ENCODE measurements at places on chromosomes 13 and 19. TPM values are rescaled to one million over a fixed set of nuclear protein-coding genes. Genes with fewer than 3 reads are reported as not detected.
A peak's percentile ranks its signal among the peaks of the same experiment; 100 is the strongest.

- no peaks in the 10 kb centered on the region for H3K4me1 ChIP-seq
- no peaks in the 10 kb centered on the region for H3K36me3 ChIP-seq
Measured at GRCh38 chr13:34065928-34066327, 248.0 kb downstream of the RFC3 start.

DNA sequence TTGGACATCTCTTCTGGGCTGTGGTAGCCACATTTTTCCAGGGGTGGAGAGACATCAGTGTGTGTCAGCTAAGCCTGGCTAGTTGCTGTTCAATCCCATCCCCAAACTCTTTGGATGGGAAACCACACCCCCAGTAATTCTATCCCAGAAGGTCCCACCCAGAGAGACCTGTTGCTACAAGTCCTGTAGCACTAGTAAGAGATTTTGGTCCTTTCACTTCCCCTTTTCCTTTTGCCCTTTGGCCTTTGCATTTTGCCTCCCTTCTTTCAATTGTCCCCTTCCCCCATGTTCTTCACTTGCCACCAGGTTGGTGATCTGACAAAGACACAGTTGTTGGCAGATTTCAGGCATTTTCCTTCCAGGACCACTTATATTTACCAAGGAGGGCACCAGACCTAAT, 3.8 kb downstream of the CBY2 start:
- no peaks in the 10 kb centered on the region for H3K36me3 ChIP-seq
- H3K4me1 ChIP-seq: no peaks in the 10 kb centered on the region
- H3K27me3 ChIP-seq: no peaks in the 10 kb centered on the region
- no peak overlapping the region for H3K27ac ChIP-seq
- no peak overlapping the region for H3K4me3 ChIP-seq

DNA sequence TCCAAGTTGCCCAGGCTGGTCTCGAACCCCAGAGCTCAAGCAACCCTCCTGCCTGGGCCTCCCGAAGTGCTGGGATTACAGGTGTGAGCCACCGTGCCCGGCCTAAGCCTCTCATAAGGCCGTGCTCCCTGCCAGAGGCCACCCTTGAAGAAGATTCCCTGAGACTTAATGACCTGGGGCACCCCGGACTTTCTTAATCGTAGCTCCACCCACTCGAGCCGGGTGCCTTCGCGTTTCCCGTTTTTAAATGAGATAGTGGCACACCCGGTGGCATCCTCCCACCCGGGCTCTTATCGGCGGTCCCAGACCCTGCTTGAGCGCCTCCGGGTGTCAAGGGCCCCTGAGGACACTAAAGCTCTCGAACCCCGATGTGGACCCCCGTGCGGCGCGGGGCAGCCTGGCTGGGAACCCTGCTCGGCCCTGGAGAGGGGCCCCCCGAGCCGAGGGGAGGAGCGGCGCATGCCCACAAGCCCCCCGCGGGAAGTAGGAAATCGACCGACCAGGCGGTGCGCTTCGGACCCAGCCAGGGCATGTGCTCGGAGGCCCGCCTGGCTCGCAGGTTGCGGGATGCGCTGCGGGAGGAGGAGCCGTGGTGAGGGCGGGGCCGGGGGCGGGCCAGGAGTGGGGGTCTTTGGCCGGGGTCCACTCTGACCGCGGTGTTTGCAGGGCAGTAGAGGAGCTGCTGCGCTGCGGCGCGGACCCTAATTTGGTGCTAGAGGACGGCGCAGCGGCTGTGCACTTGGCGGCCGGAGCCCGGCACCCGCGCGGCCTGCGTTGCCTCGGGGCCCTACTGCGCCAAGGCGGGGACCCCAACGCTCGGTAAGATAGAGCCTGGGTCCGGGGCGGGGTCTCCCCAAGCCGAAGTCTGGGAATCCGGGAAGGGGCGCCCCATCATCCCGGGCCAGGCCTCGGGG, at the start of gene ANKLE1:
ANKLE1 (plus strand) TSS at position 511 of the 914 bp plus-strand sequence; CDS start at position 531, 20 bp downstream.
- peaks cover 11% of the 10 kb centered on the region for H3K4me1 ChIP-seq
- DNase-seq: peak; percentile 89
- peak within 1 kb of the TSS; percentile 41 for H3K27ac ChIP-seq
- H3K36me3 ChIP-seq: peaks cover 56% of the 10 kb centered on the region
- peak within 1 kb of the TSS; percentile 59 for H3K4me3 ChIP-seq
- peaks cover 19% of the 10 kb centered on the region for H3K27me3 ChIP-seq

DNA sequence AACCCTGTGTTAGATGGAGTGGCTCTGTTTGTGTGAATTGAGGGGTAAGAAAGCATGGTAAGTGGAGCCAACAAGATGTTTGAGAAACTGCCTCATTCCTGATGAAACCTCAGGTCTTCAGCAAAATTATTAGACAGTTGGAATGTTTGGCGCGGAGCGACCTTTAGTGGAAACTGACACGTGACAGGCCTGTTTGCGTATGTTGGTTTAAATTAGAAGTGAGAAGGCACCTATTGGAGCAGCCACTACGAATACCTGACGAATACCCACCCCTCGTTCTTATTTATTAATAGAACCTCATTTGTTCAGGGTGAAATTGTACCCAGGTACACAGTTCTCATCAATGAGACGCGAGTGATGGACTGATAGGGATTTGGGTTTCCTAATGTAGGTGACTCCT, 63.2 kb upstream of the MIR17HG start:
- no peak overlapping the region for H3K4me3 ChIP-seq
- no peaks in the 10 kb centered on the region for H3K27me3 ChIP-seq
- no peak for DNase-seq
- H3K4me1 ChIP-seq: no peaks in the 10 kb centered on the region
- H3K27ac ChIP-seq: no peak overlapping the region

DNA sequence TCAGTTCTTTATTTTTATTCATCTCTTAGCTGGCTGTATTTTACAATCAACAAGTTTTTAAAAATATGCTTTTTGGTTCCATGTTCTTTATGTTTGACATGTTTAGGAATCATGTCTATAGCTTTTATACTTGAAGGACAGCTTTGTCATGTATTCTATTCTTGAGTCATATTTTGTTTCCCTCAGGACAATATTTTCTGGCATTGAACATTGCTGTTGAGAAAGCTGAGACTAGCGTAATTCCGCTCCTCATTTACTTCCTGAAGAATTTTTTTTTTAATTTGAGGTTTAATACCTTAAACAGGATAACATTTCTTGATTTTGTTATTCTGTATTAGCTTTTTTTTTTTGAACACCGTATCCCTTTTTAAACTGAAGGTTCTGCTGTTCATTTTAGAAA, 53.2 kb downstream of the RB1 start:
- no peak overlapping the region for H3K4me3 ChIP-seq
- H3K27ac ChIP-seq: no peak overlapping the region

DNA sequence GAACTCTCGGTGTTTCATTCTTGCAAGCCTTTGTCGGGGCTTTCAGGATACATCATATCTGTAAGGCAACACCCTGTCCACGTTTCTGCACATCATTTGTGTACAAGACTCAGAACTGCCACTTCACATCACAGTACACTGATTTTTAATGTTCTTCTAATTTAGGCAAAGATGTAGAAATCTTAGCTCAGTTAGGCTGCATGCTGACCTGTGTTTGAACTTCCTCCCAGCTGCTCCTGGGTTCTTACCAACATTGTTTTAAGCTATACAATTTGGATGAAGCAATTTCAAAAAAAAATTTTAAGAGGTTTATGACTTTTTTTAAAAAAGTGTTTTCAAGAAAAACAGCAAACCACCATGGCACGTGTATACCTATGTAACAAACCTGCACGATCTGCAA, 1047.9 kb upstream of the SLC10A2 start:
- no peak overlapping the region for H3K27ac ChIP-seq
- no peaks in the 10 kb centered on the region for H3K4me1 ChIP-seq
- H3K27me3 ChIP-seq: no peaks in the 10 kb centered on the region
- no peak for DNase-seq
- no peak overlapping the region for H3K4me3 ChIP-seq

DNA sequence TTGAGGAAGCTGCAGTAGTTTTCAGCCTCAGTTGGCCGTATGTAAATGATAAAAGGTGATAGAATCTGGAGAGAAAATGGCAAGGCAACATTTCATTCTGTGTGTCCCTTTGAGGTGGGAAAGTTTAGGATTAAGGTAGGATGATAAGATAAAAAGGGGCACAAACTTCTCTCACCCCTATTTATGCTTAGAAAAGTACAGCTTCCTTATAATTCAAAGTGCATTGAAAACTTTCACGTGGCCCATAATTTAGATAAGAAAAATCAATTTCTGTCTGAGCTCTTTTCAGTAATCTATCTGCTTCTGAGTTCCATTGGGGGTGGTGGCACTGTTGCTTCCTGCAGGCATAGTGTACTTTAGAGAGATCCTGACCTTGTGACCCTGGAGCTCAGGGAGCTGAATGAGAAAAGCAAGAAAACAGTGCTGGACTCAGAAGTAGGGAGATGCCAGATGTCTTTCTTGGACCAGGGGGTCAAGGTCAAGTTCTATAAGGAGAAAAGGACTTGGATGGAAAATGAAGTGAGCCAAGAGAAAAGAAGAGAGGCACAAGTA, 187.3 kb downstream of the NDFIP2 start:
- H3K4me3 ChIP-seq: no peak overlapping the region
- H3K36me3 ChIP-seq: no peaks in the 10 kb centered on the region
- no peaks in the 10 kb centered on the region for H3K27me3 ChIP-seq
- H3K27ac ChIP-seq: no peak overlapping the region

DNA sequence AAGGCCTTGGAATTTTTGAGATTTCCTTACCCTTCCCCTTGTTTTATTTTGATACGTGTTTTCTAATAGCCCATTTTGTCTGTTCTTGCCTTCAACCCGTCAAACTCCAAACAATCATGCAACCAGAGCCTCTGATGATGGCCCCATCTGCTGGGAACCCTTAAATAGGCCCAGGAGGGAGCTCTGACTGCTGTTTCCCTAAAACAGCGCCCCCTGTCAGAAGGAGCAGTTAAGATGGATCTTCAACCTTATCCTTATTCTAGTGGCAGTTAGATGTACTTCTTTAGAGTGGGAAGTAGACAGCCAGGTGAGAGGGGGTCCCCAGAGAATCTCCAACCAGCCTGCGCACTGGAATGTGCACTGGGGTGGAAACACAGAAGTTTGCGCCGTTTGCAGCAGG, 1031.0 kb upstream of the PCDH9 start:
- DNase-seq: no peak
- H3K4me3 ChIP-seq: no peak overlapping the region
- H3K27ac ChIP-seq: no peak overlapping the region
- H3K4me1 ChIP-seq: no peaks in the 10 kb centered on the region
- H3K36me3 ChIP-seq: no peaks in the 10 kb centered on the region

DNA sequence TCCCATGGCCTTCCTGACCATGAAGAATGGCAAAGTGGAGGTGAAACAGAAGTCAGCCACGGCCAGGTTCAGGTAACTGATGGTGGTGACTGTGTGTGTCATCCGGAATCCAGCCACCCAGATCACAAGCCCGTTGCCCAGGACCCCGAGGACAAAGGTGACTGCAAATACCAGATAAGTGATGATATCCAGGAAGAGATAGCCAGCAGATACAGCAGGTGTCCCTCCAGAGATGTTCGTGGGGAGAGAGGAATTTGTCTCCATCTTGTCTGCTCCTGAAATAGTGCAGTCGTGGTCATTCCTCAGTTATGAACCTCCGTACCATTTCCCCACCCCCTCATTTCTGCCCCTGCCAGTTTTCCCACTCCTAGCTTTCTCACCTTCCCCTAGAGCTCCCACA, 4.9 kb downstream of the FPR1 start:
- H3K27me3 ChIP-seq: no peaks in the 10 kb centered on the region
- H3K4me1 ChIP-seq: peaks cover 31% of the 10 kb centered on the region
- no peak overlapping the region for H3K27ac ChIP-seq
- no peaks in the 10 kb centered on the region for H3K36me3 ChIP-seq

DNA sequence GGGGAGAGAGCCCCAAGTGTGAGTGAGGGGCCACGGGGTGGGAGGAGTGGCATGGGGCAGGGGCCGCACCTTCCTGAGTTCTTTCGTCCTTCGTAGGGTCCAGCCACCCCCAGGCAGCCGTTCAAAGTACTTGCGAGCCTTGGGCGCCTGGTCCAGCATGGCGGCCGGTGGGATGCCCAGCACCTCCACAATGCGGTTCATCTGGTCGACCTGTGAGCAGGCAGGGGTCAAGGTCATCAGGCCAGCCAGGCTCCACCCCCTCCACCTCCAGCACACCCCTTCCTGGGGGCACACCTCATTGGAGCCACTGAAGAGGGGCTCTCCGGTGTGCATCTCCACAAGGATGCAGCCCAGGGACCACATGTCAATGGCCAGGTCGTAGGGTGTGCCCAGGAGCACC, 6.7 kb downstream of the DYRK1B start:
- no peak overlapping the region for H3K4me3 ChIP-seq
- H3K36me3 ChIP-seq: peaks cover 70% of the 10 kb centered on the region
- peaks cover 84% of the 10 kb centered on the region for H3K4me1 ChIP-seq
- no peak overlapping the region for H3K27ac ChIP-seq

DNA sequence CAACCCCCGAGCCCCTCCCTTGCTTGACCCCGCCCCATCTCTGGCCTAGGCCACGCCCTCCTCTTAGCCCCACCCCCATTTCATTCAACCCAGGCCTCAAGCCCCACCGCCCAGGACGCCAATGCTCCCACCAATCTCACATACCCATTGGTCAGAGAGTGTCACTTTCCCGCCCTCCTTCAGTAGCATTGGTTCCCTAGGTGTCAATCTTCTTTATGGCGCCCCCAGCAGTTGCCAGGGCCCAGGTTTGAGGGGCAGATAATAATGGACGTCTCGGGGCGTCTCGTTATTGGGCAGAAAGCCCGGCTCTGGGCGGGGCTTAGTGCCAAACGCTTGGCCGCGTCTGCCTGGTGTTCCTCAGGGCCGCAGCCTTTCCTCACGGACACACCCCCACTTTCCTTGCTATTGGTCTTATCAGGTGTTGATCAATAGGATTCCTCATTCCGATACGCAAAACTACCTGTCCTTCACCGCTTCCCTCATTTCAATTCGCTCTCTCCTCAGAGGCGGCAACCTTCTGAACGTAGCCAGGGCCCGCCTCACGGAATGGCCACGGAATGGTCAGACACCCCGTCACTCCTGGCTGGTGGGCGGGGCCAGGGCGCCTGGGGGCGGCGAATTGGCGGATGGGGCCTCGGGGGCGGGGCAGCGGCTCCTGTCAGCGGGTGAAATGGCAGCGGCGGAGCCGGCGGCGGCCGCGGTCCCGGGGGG, at the start of gene EVI5L:
EVI5L (plus strand) TSS at position 658 of the 711 bp plus-strand sequence. CDS start 16,325 bp downstream, outside the sequence.
- H3K4me1 ChIP-seq: peaks cover 43% of the 10 kb centered on the region
- H3K36me3 ChIP-seq: no peaks in the 10 kb centered on the region
- no peaks in the 10 kb centered on the region for H3K27me3 ChIP-seq
- peak within 1 kb of the TSS; percentile 53 for H3K4me3 ChIP-seq
- peak; percentile 99 for DNase-seq
- H3K27ac ChIP-seq: peak within 1 kb of the TSS; percentile 76

GRCh38 chr19:28605501-28606268, 607.3 kb downstream of the UQCRFS1 start:
- DNase-seq: no peak
- H3K27ac ChIP-seq: no peak overlapping the region
- H3K4me1 ChIP-seq: no peaks in the 10 kb centered on the region
- no peak overlapping the region for H3K4me3 ChIP-seq

GRCh38 chr13:92354583-92354982, 872.0 kb upstream of the GPC6 start:
- H3K27me3 ChIP-seq: no peaks in the 10 kb centered on the region
- H3K4me3 ChIP-seq: no peak overlapping the region

PSG3 gene
- polyA plus RNA-seq: not detected

C13orf42 gene
- 0.28 TPM for polyA plus RNA-seq

FXYD1 gene
- polyA plus RNA-seq: 16.0 TPM

AMER2 gene
- polyA plus RNA-seq: not detected

LGALS14 gene
- polyA plus RNA-seq: not detected

ELSPBP1 gene
- polyA plus RNA-seq: not detected

ZNF865 gene
- 10.4 TPM for polyA plus RNA-seq

OR10H1 gene
- not detected for polyA plus RNA-seq

FFAR2 gene
- polyA plus RNA-seq: 5.7 TPM

THSD1 gene
- polyA plus RNA-seq: 1.6 TPM

SLC8A2 gene
- 0.02 TPM for polyA plus RNA-seq

HSPB6 gene
- 2.9 TPM for polyA plus RNA-seq

Measured in spleen (tissue), 13 donors.